ENCODE measurements at places on chromosomes 1 and 21.

DNA sequence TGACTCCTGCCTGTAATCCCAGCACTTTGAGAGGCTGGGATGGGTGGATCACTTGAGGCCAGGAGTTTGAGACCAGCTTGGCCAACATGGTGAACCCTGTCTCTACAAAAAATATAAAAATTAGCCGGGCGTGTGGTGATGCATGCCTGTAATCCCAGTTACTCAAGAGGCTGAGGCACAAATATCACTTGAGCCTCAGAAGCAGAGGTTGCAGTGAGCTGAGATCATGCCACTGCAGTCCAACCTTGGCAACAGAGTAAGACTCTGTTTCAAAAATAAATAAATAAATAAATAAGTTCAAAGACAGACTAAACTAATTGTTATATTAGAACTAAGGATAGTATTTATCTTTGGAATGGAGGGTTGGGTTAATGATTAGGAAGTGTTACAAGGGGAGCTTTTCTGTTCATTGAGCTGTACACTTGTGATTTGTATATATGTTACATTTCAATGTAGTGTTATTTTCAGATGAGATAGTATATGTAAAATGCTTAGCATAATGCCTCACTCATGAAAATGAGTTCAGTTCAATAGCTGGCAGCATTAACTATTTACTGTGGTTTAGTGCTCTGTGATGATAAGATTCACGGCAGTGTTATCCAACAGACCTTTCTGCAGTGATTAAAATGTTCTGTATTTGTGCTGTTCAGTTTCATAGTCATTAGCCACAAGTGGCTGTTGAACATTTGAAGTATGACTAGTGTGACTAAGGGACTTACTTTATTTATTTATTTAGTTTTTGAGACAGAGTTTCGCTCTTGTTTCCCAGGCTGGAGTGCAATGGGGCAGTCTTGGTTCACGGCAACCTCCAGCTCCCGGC, 47.7 kb downstream of the OSBPL9 start:
- no peak for ATAC-seq

DNA sequence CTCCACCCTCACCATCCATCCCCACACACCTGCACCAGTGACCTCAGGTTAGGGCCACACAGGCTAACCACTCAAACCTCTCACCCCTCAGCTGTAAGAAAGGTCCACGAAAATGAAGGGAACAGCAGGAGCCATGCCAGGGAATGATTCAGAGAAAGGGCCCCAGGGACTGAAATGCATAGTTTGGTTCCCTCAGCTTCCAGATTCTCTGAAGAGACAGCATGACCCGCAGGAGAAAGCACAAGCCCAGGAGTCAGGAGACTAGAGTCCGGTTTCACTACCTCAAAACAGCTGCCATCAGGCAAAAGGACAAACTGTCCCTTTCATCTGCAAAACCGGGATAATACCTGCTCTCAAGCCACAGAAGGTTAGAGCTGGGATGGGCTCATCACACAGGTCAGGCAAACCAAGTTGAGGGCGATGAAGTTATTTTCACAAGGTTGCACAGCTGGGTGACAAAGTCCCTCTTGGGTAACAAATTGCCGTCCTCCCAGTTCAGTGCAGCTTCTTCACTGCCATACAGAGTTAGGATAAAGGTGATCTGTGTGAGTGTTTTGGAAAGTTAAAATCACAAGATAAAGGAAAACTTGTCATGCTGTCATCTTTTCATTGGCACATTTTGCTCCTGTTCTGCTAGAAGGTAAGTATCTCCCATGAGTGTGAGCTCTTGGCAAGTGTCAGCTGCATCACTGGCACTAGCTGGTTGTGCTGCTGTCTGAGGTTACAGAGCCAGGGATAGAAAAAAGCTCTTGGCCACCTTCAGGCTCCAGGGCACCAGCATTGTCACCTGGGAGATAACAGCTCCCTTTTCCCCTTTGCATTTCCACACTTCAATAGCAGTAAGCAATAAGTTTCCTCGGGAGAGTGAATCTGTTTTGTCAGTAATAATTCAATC, 120.4 kb downstream of the KCNH1 start:
- no peak for ATAC-seq

DNA sequence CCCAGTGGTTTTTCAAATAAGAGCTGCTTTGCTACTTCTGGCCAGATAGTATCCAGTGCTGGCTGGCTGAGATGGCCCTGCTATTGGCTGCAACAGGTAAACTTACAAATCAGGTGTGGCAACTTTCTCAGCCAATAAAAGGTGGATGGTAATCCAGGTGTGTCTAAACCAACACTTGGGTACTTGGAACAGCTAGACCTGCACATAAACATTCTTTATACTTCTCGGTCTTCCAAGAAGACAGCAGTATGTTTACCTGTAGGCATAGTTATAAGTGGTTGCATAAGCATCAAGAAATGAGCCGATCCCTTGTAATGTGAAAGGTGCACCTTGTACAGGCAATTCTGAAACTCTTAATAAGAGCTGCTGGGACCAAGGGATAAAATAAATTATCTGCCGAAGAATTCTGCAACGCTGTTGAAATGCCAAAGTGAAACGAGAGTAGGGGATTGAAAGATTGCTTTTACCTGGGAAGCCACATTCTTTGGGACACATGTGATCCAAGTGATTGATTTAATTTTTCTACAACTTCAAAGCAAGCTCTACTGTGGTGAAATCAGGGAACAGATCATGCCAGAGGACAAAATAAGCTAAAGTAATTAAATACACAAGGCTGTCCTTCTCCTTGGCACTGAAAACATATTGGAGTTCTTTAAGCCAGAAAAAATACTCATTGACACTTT, at the start of gene CLDN8:
CLDN8 (minus strand) TSS at position 57 of the 683 bp plus-strand sequence. CDS start 172 bp downstream, outside the sequence.
- no peak for ATAC-seq

DNA sequence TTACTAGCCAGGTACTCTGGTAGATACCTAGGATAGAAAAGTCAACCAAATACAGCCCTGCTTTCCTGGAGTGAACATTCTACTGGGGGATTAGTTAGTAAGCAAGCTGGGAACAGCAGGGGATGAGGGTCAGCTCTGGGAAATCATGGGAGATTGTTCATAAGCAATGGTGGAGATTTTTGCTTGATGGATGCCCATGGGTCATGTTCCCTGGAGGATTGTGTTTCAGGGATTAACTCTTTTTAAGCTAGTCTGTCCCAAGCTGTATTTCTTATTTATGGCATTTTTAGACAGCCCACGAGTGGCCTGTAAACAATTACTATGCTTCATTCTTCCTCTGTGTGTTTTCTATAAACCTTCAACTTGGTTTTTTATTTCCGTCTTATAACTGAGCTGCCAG, 18.9 kb downstream of the CACHD1 start:
- no peak for ATAC-seq

- ATAC-seq, result no peak
These were observed 5.8 kb downstream of the ZMYND12 start for GRCh38 chr1:42450061-42450460.

DNA sequence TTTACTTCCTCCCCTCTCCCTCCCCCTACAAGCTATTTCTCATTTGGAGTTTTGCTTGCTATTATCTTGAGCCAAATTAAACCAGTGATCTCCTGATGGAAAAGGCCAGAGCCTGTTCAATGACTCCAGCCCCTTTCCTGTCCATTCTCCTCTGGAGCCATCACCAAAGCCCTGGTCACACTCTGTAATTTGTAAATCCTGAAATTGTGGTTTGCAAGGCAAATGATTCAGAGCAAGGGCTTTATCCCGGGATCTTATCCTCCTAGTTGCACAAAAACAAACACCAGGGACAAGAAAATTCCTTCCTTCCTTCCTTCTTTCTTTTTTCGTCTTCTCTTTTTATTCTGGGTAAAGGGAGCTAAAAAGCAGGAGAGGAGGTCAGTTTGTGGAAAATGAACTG, 366.1 kb upstream of the ST6GALNAC5 start:
- ATAC-seq, result no peak

GRCh38 chr1:169129109-169129784, 22.8 kb downstream of the ATP1B1 start:
- ATAC-seq, result peak; percentile 55

Data from activated CD4-positive, CD25-positive, alpha-beta regulatory T cell treated with anti-CD3 and anti-CD28 coated beads, Interleukin-2, amount 50 U/mL, for 24 hours (primary cell).